ENCODE measurements at places on chromosomes 5 and 9.

- DNase-seq = no peak
Measured at GRCh38 chr5:113520429-113520828, 6.9 kb downstream of the YTHDC2 start.

DNA sequence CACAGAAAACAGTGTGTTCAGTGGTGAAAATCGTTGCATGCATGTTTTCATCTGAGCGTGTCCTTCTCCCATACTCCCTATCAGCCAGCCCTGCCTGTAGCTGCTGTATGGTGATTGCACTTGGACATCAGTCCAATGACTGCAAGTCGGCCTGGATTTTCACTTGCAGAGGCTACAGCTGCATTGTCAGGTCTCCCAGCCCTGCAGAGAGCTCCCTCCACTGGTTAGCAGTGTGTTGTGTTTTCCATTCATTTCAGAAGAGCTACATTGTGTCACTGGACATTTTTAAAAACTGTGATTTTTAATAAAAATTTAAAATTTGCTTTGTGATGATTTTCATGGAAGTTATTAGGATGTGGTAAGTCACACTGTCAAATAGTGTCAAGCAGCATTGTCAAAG is 96.6 kb downstream of the SYK start:
- DNase-seq = no peak

- DNase-seq = no peak
Measured at GRCh38 chr5:43523662-43524072, 8.7 kb upstream of the C5orf34 start.

- DNase-seq = no peak
Measured at GRCh38 chr5:120464627-120465435, 731 bp downstream of the PRR16 start.

DNA sequence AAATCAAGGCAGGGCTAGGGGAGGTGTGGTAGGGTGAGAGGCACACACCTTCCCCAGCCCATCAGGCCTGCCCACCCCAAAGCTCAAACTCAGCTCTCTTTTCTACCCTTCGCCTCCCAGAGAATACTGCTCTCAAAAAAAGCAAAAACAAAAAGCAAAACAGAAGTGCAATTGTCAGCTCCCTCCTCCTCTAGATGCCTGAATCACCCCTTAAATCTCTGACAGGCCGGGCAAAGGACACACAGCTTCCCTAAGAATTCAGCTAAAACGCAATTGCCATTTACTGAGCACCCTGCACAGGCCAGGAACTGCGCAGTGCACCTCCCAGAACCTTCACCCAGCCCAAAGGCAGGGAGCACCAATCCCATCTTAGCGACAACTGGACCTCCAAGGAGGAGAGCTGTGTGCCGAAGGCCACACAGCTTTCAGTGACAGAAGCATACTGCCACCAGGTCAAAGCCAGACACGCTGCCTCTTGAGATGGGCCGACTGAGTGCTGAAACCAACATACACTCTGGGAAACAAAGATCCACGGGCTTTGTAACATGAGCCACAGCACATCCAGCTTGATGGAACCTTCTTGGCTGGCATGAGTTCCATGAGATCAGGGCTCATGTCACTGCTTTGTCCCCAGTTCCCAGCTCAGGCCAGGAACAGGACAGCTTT is 53.4 kb upstream of the STXBP1 start:
- no peak for DNase-seq

GRCh38 chr9:124321416-124321815 is 63.7 kb downstream of the NEK6 start:
- DNase-seq = no peak

- no peak for DNase-seq
Measured at GRCh38 chr5:14292766-14293658, 149.9 kb downstream of the TRIO start.

Data from stimulated activated CD8-positive, alpha-beta memory T cell treated with anti-CD3 and anti-CD28 coated beads, Interleukin-7, amount 100 ng/mL, for 4 hours (primary cell).